ENCODE measurements at places on chromosomes 2 and 18. TPM values are rescaled to one million over a fixed set of nuclear protein-coding genes. Genes with fewer than 3 reads are reported as not detected.

Gene FSHR
- total RNA-seq: not detected

Gene C2orf80
- total RNA-seq: not detected

Gene CACNB4
- total RNA-seq: 0.10 TPM

Gene KATNAL2
- total RNA-seq: 0.75 TPM

Gene ABCB11
- total RNA-seq: 0.02 TPM

Gene FEV
- not detected for total RNA-seq

Gene ERBB4
- not detected for total RNA-seq

Gene SPP2
- total RNA-seq: not detected

Gene DARS1
- total RNA-seq: 69.0 TPM

Gene AMER3
- total RNA-seq: not detected

Gene ALPP
- total RNA-seq: 0.37 TPM

Measured in A549 treated with DMSO at 1 μM for 4 hours (cell line).